ENCODE measurements at places on chromosomes 4 and X.

GRCh38 chrX:137565921-137566745 is at the start of gene ZIC3:
TSS of gene ZIC3 (plus strand) at chrX:137566127. CDS start at chrX:137566692, 565 bp downstream.
- DNase-seq: no peak

DNA sequence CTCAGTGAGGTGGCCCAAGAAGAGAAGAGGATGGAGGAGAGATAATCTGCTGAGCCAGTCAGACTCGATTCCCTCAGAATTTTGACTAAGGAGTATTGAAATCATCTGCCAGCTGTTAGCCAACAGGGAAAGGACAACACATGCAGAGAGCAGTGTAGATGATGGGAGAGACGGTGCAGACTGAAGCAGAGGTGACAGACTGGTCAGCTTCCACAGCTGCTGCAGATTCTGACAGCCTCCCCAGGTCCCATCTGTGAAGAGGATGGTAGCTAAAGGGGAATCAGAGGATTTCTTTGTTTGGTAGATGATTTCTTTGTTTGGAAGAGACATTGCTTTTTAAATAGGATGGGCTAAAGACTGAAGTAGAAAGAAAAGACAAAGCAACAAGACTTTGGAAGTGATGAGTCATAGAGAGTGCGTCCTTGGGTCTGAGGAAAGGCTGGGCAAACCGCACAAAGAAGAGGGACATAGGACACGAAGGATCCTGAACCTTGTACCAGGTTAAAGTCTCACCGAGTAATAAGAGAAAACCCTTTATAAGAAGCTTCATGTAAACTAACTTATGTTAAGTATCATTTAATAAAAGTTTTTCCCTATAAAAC is 27.6 kb downstream of the INTU start:
- DNase-seq: no peak

GRCh38 chr4:73208376-73208775 is 50.2 kb downstream of the ANKRD17 start:
- DNase-seq: no peak

GRCh38 chr4:47736146-47736545 is 101.7 kb downstream of the CORIN start:
- no peak for DNase-seq

- no peak for DNase-seq
Measured at GRCh38 chrX:68827848-68828624, 785 bp upstream of the EFNB1 start.

GRCh38 chr4:1414831-1415680 is 8.8 kb upstream of the NKX1-1 start:
- no peak for DNase-seq

DNA sequence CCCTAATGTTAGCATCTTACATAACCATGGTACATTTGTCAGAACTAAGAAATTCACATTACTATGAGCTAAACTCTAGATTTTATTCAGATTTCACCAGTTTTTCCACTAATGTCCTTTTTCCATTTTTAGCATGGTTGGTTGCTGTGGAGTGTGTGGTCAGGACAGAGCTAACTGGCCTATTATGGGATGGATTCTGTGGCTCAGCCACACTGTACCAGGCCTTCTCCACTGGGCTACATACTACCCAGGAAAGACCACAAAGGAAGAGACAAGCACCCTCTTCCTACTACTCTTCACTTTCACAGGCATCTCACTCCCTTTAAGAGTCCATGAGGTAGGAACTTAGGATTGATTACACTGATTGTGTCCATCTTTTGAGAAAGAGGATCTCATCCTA is 67.4 kb downstream of the ZNF827 start:
- DNase-seq: no peak

DNA sequence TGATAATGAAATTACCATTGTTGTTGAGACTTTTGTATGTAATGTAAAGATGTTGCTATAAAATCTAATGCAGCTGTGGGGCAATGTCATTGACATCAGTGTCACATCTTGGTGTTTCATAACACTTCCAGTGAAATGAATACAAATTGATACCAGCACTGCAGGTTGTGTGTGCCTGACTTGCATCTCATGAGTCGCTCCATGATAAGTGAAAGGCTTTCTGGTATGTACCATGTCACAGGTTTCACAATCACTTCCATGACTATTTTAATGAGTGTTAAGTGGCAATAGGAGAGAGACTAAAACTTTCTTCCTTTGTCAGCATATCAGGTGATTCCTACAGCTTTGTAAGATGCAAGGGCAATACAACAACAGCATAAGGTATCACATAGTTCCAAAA is 94.4 kb downstream of the ABCB7 start:
- no peak for DNase-seq

DNA sequence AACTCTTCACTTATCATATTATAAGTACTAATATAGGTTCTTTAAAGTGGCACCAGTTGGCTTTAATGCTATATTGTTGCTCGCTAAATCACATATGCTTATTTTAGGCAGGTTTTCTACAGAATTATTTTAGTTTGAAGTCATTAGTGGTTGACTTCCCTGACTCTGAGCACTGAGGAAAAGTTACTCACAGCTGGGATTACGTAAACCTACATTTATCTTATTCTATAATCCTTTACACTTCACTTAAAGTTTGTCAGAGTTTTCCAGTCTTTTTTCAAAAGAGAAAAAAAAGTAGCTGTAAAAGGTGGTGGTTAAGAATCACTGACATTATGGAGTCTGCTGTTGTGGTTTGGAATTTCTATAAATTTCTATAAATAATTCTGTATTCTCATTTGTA is 5.8 kb downstream of the UGT2B4 start:
- no peak for DNase-seq

- DNase-seq: no peak
Measured at GRCh38 chr4:36133086-36133485, 111.2 kb downstream of the ARAP2 start.

DNA sequence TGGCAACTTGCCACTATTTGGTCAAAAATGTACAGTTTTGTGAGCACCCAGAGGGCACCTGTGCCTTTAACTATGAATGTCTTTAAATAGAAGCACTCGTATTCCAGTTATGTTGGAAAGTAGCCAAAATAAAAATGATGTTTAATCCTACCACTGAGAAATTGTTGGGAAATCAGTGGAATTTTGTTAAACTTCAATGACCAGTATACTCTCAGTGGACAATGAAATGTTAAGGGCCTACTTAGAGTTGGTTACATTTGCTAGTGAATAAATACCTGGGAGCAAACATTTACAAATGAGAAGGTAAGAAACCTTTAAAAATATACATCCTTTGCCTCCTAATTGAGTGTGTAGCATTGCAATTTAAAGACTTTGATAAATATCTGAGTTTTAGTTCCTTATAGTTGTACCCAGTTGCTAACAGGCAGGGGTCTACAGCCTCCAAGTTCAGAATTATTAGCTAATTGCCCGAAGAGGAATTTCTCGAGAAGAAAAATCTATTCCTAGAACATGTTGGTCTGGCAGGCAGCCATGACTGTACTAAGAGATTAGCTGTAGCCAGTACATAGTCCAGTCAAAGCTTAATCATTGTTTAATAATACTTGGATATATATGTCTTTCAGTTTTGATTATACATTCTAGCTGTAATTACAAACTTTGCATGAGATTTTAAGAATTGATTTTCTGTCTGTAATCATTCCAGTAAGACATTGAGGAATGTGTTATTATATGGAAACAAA is 93.2 kb downstream of the IL1RAPL2 start:
- DNase-seq: no peak

GRCh38 chrX:150050387-150050786 is 112.1 kb upstream of the EOLA2 start:
- no peak for DNase-seq

- no peak for DNase-seq
Measured at GRCh38 chrX:66042307-66043077, 2.6 kb upstream of the VSIG4 start.

DNA sequence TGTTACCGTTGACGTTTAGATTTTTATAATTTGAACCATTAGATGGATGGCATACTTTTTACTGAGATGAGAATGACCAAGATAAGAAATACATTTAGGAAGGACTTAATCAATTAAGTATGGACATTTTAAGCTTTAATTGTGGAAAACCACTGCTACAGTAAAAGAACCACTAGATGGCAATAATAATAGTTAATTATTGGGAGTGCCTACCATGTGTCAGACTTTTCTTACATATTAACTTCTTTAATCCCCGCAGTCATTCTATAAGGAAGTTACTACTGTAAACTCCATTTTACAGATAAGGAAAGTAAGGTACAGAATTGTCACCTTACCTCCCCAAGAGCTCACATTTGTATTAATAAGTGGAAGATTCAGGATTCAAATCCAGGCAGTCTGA is 48.5 kb upstream of the MYOZ2 start:
- no peak for DNase-seq

GRCh38 chr4:102345795-102346100 is 466 bp upstream of the SLC39A8 start:
- DNase-seq: no peak

DNA sequence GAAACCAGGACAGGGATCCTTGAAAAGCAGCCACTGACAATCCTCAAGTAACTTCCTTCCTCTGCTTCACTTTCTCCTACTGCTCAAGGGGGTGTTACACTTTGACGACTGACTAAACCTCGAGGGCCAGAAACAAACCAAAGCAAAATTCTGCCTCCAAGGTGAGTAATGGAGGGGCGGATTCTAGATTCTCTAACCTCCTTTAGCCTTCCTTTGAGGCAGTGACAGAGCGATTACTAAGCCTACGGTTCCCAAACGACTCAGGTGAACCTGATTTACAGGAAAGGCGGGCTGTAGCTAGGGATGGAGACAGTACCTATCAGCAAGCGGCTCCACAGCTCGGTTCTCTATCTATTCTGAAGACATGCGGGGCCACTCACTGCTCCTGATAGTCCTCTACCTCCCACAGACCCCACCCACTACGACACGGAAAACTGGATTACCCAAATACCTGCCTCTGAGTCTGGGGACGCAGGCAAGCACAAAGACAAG is 487 bp downstream of the TBCK start:
- no peak for DNase-seq

- no peak for DNase-seq
Measured at GRCh38 chr4:18025288-18025687, 3.7 kb upstream of the LCORL start.

- no peak for DNase-seq
Measured at GRCh38 chrX:73877687-73878086, 314.7 kb downstream of the CHIC1 start.

- no peak for DNase-seq
Measured at GRCh38 chr4:143017210-143017609, 167.5 kb upstream of the USP38 start.

GRCh38 chr4:126708716-126709115 is 924.0 kb upstream of the INTU start:
- DNase-seq: no peak

DNA sequence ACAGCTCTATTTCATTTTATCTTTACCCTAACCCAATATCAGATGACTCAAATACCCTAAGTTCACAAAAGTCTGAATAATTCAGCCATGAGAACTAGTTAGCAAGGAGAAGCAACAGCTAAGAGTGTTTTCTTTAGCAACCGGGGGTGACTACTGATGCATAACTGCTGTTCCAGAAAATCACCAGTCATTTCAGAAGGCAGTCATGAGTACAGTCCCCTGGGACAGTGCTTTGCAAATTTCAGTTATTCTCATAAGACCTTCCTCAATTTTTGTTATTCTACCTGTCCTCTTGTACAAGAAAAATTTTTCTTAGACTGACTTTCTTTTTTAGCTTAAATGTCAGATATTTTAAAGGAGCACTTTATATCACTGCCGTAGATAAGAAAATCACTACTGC is 16.4 kb downstream of the BANK1 start:
- DNase-seq: no peak

DNA sequence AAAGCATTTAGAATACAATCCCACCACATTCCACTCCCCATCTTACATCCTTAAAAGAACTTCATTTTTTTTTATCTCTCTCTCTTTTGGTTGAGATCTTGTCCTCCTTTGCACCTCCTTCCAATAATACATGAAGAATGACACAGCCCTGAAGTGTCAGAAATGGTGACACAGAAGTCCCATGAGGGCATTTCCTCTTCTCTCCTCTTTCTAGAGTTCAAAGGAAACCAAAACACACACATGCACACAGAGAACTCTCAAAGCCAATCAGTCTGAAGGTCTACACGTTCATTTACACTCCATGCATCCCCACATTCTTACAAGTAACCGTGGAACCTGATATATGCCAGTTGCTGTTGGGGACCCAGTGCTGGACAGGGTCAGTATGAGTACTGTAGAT is 450.7 kb downstream of the HNRNPD start:
- no peak for DNase-seq

DNA sequence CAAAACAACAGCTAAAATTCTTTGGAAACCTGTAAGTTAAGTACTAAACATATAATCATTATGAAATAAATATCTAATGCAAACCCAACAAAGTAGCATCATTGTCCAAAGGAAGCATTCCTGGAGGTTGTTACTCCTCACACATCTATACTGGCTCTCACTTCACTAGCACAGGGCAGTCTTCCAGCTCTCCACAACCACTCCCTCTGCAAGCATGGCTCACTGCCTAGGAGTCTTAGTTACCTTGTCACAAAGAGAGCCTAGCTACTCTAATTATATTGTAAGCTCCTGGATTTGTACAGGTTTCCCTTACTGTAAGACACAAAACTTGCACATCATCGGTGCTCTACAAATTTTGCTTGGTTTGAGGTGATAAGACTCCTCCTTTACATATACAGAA is 76.1 kb downstream of the AMMECR1 start:
- DNase-seq: no peak

GRCh38 chr4:168794881-168795280 is 215.2 kb downstream of the CBR4 start:
- no peak for DNase-seq

- DNase-seq: no peak
Measured at GRCh38 chr4:105807496-105807895, 87.8 kb upstream of the NPNT start.

DNA sequence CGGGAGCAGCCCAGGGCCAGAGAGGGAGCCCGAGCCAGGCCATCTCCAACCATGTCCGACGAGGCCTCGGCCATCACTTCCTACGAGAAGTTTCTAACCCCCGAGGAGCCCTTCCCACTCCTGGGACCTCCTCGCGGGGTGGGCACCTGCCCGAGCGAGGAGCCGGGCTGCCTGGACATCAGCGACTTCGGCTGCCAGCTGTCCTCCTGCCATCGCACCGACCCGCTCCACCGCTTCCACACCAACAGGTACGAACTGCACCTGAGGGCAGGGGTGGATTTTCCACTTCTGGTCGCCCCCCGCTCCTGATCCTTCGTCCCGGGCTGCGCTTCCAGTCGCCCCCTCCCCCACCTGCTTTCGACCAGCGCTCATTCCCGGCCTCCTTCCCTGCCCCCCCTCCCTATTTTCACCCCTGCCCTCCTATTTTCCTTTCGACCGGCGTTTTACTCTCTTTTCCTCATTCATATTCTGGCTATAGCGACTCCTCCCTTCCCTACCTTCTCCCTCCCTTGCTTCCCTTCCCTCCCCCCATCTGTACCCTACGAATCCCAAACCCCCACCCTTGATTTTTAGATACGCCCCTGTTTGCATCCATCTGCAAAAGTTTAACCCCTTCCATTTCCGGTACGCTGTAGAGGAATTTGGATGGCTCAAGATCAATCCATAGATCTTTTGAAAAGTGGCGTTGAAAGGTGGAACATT is 633 bp downstream of the FAM199X start:
- DNase-seq: no peak

GRCh38 chr4:176778491-176778890 is 14.2 kb downstream of the VEGFC start:
- no peak for DNase-seq
